ENCODE measurements at places on chromosomes 5 and 9.

- DNase-seq, result no peak
Observed at GRCh38 chr9:71675857-71676165, 92.5 kb downstream of the CEMIP2 start.

DNA sequence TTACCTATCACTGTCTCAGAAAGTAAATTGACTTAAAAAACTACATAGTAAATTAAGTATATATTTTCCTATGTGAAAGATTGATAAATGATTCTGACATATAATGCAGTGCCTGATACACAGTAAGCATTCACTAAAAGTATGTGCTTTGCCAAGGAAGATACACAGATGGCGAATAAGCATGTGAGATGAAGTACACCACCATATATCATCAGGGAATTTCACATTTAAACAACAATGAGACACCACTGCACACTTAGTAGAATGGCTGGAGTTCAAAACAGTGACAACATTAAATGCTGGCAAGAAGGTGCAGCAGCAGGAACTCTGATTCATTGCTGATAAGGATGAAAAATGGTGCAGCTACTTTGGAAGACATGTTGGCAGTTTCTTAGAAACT is 1118.8 kb downstream of the DTWD2 start:
- no peak for DNase-seq

DNA sequence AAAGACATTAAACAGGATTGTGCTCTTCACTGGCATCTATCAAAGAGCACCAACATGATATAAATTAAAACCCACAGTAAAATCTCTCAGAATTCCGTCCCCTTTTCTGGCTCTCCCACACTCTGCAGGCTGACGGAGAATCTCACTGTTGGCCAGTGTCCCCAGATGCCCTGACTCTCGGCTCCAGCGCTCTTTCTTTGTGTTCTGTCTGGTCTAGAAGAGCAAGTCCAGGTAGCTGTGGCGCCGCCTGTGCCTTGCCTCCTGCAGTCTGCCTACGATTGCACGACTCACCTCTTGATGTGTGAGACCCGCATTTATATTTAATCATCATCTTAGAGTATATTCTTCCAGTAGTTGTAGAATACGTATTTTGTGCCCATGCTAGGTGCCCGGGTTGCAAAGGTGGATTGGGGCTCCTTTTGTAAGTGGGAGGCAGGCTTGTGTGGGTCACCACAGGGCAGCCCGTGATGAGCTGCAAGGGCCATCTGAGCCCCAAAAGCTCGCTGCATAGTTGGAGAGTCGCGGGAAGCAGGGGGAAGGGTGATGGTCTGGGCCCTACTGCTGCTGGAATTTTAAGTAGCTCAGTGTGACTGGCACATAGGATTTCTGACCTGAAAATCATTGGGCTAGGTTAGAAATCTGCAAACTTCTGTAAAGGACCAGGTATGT is 55.6 kb downstream of the EHMT1 start:
- peak; percentile 28 for DNase-seq

DNA sequence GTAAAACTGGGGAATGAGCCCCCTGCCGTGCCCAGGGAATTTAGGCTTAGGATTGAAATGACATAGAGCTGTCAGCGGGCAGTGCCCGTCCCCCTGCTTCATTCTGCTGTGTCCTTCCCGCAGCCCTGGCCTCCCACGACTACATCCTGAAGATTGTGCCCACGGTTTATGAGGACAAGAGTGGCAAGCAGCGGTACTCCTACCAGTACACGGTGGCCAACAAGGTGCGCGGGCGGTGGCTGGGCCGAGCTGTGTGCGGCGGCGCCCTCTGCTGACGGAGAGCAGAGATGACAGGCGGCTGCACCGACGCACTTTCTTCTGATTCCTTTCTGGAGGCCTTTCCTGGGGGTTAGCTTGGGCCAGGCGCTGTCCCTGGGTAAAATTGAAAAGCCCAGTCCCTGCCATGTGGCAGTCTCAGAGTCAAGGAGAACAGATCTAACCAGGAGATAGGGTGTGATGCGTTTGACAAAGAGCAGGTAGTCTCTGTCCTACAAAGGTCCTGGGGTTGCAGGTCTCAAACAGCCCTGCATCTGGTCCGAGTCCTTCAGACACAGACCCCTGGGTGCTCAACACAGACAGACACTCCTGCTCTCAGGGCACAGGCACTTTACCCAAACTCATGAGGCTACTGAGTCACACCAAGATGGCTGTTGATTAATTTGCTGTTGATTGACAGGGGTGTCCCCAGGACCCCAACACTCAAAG is 26.8 kb upstream of the RPL26L1 start:
- peak; percentile 65 for DNase-seq

GRCh38 chr9:98220911-98221310 is 28.5 kb upstream of the CORO2A start:
- no peak for DNase-seq

DNA sequence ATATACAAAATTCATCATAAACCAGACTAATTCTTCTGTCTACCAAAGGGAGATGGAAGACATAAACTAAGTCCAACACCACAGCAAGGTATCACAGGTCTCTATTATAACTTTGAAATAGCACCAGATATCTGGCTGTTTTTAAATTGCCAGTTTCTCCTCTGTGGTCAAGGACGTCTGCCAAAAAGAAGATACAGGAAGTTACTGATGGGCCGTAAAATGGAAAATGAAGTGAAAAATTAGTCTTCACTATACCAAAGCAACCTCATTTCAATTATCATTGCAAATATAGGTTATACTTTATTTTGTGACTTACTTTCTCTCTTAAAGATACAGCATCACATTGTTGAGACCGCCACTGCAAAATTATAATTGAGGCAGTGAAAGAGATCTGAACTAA is 225.5 kb downstream of the NDUFS4 start:
- no peak for DNase-seq

- no peak for DNase-seq
Observed at GRCh38 chr5:76737846-76738245, 21.9 kb downstream of the F2R start.

GRCh38 chr5:156669416-156669815 is 180.7 kb upstream of the PPP1R2B start:
- DNase-seq, result no peak

DNA sequence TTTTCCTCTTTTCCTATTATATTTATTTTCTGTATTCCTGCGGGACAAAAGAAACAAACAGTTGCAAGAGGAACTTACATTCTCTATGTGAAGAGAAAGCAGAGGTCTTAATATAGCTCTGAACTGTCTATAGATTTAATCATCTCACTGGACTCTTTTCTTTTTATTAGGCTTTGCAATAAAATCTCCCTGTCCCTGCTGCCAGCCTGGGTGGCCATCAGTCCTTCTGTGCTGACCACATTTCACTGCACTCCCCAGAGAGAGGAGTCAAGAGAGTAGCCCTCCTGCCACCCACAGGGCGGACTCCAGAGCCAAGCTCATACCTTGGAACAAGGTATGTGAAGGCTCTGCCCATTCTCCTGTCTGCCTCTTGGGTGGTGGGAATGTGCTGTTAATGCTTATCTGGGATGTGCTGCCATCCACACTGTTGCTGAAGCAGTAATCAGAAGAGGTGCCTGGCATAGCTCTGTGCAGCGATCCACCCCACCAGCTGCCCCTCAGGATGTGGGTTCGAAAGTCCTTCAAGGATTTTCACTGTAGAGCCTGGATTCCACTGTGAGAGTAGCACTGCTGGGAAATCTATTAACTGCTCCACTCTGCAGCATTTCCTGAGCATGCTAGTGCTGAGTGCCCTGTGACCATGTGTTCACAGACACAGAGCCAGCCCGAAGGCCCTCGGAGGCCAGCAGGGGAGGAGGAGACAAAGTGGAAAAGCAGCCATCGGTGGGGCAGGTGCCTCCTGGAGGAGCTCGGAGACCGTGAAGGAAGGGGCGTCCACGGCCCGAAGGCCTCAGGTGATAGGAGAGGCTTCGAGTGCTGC is 334.6 kb downstream of the MED10 start:
- DNase-seq, result no peak

- no peak for DNase-seq
Observed at GRCh38 chr5:33319151-33319550, 121.6 kb upstream of the TARS1 start.

Data from right kidney (tissue), 9 donors.